ENCODE measurements at places on chromosomes 16 and 17. TPM values are rescaled to one million over a fixed set of nuclear protein-coding genes. Genes with fewer than 3 reads are reported as not detected.

DNA sequence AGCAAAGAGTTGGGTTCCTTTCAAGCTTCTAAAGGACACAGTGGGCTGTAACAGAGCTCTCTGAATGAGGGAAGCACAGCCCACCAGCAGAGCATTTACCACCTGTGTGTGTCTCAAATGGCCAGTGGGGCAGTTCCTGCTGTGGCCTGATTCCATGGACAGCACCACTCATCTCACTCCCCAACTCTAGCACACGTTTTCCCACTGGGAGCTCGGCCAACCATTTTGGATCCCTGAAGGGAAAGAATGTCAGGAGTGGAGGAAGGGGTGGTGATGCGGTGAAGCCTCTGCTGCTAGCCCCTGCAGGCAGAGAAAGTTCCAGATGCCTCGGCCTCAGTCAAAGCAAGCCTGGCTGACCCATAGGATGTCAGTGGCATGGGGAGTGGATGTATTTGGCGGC is 86.6 kb downstream of the PLXDC1 start:
- DNase-seq: no peak

DNA sequence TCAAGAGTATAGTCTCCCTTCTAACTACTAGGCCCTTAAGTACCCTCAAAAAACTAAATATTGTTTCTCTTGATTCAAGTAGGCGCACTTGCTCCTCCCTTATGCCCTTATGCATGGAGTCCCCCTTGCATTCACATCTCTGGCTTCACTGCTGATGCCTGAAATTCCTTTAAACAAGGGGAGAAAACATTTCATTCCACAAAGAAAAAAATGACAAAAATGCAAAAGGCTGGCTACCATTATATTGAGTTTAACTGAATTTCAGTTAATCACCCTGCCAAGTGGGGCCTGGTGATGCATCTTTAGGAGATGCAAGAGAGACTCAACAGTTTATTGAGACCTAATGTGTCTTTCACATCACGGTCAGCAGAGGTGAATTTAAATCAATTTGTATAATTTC is 35.6 kb downstream of the CRLF3 start:
- no peak for DNase-seq

- DNase-seq: no peak
Observed at GRCh38 chr17:80558046-80558445, 13.4 kb downstream of the RPTOR start.

Gene AGRP
- total RNA-seq: not detected

Gene GH1
- total RNA-seq: not detected

Measured in right cardiac atrium (tissue), 5 donors.